ENCODE measurements at places on chromosomes 4 and X. TPM values are rescaled to one million over a fixed set of nuclear protein-coding genes. Genes with fewer than 3 reads are reported as not detected.
A peak's percentile ranks its signal among the peaks of the same experiment; 100 is the strongest.

DNA sequence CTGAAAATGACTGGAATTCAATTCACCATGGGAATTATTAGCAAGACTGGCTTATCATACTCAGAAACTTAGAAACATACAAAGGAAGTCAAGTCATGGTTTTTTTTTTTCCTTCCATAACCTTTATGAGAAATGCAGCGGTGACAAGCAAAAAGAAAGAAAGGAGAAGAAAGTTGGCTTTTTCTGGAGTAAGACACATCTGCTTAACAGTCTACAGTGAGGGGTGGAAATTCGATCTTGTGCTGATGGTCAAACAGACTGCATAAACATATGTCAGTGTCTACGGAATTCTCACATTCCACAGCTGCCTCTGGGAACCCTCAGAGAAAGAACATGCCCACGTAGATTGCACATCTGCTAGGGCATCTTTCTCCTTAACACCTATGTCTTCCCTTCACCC, 54.6 kb downstream of the PROM1 start:
- DNase-seq = peak; percentile 43

MAGED2 gene
- 109 TPM for total RNA-seq

BMP2K gene
- 17.5 TPM for total RNA-seq

GRCh38 chr4:38181286-38181685, 221.1 kb downstream of the PTTG2 start:
- DNase-seq = no peak

DNA sequence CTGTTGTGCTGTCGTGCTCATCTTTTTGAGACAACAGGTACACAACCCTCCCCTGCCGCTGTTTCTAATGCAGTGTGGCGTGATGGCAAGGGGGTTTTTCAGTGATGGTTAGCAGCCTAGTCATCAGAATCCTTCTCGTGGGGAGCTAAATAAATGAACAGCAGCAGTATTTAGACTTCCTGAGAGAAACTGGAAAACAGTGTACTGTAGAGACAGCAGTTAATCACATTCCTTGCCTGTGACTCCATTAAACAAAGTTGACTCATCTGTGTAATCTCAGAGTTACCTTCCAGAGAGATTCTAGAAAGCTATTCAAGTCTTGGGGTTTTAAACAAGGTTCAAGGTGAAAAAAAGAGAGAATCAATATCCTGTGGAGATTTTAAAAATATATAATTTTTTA, 1753.2 kb upstream of the PCDH7 start:
- no peak for DNase-seq

UNC5C gene
- not detected for total RNA-seq

DNA sequence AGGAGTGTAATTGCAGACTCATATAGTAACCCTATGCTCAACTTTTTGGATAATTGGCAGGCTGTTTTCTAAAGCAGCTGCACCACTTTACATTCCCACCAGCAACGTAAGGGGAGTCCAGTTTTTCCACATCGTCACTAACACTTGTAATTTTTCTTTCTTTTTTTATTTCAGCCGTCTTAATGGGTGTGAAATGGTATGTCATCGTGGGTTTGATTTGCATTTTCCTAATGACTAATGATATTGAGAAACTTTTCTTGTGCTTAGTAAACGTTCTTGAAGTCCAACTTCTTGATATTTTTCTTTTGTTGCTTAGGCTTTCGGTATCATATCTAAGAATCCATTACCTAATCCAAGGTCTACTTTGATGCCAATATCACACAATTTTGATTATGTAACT, 95.3 kb upstream of the IL1RAPL1 start:
- no peak for DNase-seq

DNA sequence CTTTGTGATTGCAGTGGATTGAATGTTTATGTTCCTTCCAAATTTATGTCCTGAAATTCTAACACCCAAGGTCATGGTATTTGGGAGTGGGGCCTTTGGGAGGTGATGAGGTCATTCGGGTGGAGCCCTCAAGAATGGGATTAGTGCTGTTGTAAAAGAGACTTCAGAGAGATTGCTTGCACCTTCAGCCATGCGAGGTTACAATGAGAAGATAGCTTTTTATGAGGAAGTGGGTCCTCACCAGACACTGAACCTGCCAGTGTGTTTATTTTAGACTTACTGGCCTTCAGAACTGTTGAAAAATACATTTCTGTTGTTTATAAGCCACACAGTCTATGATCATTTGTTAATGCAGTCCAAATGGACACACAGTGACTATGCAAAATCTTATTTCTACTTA, 161.0 kb upstream of the GPRIN3 start:
- DNase-seq = no peak

DNA sequence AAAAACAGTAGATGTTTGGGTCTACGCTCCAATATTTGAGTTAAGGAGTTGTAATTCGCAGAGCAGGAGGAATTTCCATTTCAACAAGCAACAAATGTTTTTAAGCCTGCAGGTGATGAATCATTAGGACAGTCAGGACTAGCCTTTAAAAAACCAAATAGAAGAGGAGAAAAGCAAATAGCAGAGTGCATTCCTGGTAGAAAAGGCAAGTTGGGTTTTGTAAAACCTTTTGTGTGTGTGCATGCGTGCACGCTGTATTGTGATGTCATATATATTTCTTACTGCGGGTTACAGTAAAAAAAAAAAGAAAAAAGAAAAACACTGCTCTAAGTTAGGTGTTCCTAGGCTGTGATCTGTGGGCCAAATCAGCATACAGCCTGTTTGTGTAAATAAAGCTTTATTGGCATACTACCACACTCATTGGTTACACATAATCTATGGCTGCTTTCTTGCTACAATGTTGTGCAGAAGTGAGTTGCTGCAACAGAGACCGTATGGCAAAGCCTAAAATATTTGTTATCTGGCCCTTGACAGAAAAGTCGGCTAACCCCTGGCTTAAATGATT, 135.6 kb downstream of the MID1 start:
- no peak for DNase-seq

- no peak for DNase-seq
Measured at GRCh38 chr4:149370785-149371420, 444.7 kb downstream of the IQCM start.

DNA sequence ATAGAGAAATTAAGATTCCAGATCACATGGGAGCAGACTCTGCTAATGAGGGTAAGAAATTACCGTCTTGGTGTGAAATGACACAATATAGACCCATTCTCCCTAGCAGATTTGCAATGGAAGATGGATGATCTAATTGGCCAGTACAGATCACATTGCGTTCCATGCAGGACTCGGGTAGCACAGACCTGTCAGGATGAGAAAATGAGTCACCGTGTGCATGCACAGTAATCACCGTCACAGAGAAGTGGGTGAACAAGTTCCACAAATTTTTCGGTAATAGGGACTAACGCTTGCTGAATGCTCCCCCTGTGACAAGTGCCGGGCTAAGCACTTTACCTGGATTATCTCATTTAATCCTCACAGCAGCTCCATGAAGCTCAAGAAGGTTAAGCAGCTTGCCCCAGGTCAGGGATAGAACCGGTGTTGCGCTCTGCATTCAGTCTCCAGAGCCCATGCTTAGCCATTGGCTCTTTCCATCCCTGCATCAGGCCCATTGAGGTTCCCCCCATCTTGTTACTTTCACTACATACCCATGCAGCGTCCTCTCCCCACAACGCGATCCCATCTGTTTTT, 375.6 kb downstream of the FBXW7 start:
- DNase-seq = no peak

DNA sequence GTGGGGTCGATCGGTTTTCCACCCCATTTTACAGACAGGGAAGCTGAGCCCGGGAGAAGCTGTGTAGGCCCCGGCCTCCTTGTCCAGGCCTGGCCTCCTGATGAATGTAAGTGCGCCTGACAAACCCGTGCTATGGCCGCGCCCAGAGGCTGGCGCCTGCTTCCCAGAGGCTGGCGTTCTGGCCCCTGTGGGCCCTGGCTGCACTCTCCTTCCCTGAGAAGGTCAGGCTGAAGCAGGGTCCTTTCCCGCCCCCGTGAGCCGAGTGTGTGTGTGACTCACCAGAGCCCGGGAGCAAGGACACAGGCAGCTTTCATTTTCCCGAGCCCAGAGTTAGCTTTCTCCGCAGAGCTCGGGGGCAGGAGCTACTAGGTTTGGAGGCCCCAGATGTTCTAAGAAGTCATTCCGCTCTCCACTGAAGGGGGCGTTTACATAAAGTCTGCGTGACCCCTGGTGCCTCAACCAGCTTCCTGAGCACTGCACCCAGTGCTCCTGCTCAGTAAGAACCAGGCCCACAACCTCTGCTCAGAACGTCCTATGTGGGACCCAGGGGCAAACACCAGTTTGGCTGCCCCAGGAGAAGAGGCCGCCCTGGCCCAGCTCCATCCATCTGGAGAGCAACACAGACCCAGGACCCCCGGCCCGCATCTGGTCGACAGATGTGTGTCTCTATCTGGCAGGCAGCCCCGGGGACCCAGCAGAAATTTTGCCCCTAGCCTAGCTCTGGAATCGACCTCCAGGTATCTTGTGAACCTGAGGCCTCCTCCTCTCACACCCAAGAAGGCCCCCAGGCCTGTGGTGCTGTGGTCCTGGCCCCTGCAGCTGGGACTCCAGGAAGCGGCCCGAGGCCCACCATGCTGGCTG, 13.6 kb downstream of the UVSSA start:
- DNase-seq = peak; percentile 54

GRCh38 chrX:70354716-70355115, 64.8 kb downstream of the KIF4A start:
- no peak for DNase-seq

SLC2A9 gene
- 1.2 TPM for total RNA-seq

GRCh38 chr4:94127707-94128328, 79.8 kb upstream of the SMARCAD1 start:
- peak; percentile 10 for DNase-seq

GRCh38 chr4:102988429-102989020, 31.0 kb downstream of the SLC9B1 start:
- no peak for DNase-seq

- no peak for DNase-seq
Measured at GRCh38 chr4:20426028-20426427, 174.3 kb downstream of the SLIT2 start.

RBM46 gene
- total RNA-seq = not detected

DNA sequence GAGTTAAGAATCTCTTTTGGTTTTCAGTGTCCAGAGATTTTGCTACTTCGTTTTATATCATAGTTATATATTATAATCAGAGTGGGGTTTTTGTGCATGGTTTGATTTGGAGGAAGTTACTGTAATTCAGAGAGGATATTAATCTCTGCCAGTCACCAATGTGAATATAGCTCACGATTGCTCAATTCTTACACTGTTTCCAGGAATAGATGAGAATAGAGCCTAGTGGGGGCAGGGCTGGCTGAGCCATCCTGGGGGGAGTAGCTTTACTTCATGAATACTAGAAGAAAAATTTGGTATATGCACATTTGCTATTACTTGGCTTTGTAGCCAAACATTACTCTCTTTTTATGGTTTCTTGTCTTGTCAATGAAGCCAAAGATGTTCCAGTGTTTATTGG, 60.9 kb upstream of the TRPC3 start:
- no peak for DNase-seq

DNA sequence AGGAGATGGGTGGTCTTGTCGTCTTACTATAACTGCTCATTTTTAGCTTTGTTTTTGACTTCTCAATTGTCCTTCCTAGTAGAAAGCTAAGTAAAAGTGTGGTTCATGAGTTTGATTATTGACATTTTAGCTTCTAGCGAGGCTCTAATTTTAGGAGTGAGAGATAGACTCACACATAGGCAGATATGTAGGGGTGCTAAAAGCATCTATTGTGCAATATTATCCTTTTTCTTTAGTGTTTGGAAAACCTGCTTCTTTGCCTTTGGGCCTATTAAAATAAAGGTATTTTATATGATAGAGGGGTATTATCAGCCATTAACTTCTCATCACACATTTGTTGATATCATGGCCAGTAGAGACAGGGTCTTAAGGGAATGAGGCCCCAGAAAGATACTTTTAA, 195.3 kb downstream of the SPRY1 start:
- no peak for DNase-seq

DNA sequence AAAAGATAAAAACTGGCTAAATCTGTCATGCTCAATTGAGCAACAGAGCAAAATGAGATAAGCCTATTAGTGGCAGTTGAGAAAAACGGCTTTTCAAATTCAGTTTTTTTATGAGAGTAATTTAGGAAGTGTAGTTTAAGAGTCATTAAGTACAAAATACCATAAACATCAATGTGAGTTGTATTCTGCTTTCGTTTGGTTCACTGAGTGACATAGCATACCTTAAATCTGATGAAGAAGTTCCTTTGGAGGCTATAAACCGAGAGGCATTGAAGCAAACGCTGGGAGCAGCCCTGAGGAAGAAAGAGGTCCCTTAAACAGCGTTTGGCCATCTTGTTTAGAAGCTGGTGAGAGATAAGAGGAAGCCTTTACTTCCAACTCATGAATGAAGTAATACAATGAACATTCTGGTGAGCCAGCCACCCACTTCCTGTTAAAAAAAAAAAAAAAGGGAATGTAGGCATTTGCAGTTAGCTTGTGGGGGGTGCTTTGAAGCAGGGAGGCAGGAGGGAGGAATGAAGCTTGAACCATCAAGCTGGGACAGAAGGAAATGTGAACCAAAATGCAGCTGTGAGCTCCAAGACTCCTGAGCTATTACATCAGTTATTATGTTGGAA, 132.3 kb downstream of the ZNF330 start:
- peak; percentile 27 for DNase-seq

GRCh38 chr4:24211856-24212255, 322.0 kb upstream of the PPARGC1A start:
- DNase-seq = peak; percentile 30

TEX11 gene
- not detected for total RNA-seq

GRCh38 chr4:8697826-8698225, 105.3 kb downstream of the CPZ start:
- DNase-seq = no peak

DNA sequence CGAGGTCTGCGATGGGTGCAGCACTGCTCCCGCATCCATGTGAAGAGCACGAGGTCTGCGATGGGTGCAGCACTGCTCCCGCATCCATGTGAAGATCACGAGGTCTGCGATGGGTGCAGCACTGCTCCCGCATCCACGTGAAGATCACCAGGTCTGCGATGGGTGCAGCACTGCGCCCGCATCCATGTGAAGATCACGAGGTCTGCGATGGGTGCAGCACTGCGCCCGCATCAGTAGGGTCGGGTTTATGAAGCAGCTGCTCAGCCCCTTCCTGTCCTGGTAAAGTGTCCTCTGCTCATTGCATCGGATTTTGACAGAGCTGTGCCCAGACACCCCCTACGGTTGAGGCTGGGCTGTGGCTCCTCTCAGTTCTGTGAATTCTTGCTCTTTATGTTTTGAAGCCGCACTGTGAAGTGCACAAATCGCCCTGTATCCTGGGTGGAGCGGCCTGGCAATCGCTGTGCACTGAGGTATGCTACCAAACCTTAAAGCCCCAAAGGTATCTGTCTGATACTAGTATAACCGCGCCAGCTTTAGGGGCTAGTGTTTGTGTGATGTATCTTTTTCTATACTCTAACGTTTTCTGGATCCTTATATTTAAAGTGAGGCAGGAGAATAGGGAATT, 98.7 kb downstream of the CPZ start:
- no peak for DNase-seq

GRCh38 chrX:106987488-106987887, 12.5 kb downstream of the MORC4 start:
- no peak for DNase-seq

DNA sequence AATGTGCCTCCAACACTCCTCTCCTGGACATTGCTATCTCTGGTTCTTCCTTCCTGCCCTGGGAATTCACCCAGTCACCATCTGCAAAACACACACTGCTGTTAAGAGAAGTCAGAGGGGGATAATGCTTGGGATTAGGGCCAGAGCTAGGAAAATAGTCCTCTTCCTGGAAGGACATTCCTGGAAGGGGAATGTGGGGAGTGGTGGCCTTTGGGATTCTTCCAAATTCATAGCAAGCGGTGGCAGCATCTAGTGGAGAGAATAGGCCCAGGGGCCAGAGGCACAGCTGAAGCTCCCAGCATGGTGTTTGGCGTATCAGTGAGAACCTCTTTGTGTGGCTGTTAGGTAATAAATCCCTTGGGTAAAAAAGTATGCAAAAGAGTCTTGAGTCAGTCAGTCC, 34.3 kb downstream of the SHROOM4 start:
- no peak for DNase-seq

CXCL8 gene
- total RNA-seq = 198 TPM

RPGR gene
- total RNA-seq = 18.9 TPM

Data from Daoy (cell line).